AG04449 (cell line): ENCODE measurements at places on chromosomes 5 and 9.

- no peak for DNase-seq
These were observed 8.1 kb upstream of the SLC2A8 start for GRCh38 chr9:127388856-127389238.

DNA sequence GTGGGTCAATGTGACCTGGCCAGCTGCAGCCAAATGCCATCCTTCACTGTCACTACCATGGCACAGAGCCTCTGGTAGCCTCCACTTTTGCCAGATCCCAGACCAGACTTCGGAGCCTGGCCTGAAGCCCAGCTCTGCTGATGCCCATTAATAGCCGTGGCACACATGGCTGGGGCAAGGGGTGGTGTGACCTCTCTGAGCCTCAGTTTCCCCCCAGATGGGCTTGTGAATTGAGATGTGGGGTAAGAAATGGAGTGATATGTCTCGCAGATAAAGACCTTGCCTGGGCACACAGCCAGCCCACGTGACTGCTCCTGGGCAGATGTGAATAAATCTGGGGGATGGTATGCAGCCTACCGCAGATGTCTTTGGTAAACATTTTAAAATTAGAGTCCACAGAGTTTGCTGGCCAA lies 13.9 kb downstream of the SUSD3 start:
- DNase-seq: peak; percentile 4

DNA sequence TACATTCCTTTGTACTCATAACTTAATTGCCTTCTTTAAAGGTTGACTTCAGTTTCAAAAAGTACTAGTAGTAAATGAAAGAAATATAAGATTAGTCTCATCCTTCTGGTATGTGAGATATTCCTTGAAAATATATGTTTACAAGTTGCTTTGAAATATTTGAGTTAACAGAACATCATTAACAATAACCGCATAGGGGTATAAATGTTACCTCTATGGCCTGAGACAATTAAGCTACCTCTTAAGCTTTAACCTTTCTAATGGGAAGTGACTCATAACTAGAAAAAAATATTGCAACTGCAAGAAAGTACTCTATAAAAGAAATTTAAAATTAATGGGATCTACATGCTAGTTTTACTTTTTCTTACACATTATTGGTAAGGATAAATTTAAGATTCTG lies 399.0 kb downstream of the CDH10 start:
- no peak for DNase-seq

- no peak for DNase-seq
These were observed 219.4 kb upstream of the TLE4 start for GRCh38 chr9:79352322-79352721.

- DNase-seq: no peak
These were observed 9.5 kb upstream of the GGTA1 start for GRCh38 chr9:121509180-121509579.

DNA sequence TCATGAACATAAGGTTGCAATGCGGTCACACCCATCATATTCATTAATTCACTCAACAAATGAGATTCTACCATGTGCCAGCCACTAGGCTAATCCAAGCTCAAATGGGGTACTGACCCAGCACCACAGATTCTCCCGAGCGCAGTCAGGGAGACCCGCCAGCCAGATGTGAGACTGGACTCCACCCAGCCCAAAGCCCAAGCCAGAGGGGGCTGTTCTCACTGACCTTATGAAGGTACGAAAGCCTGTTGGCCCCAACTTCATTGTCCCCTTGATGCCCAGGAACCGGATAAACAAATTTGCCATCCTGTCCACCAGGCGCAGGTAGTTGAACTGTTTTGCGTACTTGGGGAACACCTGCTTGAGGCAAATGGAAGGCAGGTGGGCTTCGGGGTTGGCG lies 218.8 kb downstream of the DAB2IP start:
- DNase-seq: no peak

DNA sequence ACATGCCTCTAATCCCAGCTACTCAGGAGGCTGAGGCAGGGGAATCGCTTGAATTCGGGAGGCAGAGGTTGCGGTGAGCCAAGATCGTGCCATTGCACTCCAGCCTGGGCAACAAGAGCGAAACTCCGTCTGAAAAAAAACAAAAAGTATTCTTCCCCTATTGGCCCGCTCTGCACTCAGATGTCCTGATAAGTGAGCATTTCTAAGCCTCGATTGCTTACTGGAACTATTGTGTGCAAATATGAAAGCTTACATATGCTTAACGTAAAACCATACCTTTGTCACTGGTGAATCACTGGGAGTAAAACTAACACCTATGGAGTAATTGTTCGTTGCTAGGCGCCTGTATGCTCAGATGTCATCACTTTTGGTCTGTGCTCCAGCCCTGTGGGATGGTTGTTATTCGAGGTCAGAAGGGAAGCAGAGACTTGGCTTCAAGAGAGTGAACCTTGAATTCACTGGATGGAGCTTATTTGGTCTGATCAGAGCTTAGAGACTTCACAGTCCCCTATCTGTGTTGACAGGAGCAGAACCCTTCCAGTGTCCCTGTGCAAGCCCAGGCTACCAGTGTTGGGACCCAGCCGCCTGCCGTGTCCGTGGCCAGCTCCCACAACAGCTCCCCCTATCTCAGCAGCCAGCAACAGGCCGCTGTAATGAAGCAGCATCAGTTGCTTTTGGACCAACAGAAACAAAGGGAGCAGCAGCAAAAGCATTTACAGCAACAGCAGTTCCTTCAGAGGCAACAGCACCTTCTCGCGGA lies 25.3 kb upstream of the LTC4S start:
- DNase-seq: no peak

- DNase-seq: peak; percentile 40
These were observed 289.4 kb downstream of the EFNA5 start for GRCh38 chr5:107381189-107381856.

GRCh38 chr5:133842846-133843611 lies 125.4 kb downstream of the C5orf15 start:
- DNase-seq: no peak

DNA sequence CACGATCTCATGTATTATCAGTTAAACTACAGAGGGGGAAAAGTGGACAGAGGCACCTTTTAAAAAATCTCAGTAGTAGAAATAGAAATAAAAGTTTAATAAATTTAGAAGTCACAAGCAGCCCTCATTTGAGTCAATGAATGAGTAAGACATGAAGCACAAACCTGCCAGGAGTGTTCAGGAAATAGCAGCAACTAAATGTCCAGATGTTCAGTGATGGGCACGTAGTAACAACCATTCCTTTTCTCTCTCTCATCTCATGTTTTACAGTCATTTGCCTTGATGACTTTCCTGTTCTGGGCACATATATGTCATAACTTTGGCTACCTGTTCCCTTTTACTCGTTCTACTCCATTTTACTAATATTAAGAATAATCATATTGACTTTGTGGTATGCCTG lies 17.7 kb downstream of the ISOC1 start:
- DNase-seq: no peak

DNA sequence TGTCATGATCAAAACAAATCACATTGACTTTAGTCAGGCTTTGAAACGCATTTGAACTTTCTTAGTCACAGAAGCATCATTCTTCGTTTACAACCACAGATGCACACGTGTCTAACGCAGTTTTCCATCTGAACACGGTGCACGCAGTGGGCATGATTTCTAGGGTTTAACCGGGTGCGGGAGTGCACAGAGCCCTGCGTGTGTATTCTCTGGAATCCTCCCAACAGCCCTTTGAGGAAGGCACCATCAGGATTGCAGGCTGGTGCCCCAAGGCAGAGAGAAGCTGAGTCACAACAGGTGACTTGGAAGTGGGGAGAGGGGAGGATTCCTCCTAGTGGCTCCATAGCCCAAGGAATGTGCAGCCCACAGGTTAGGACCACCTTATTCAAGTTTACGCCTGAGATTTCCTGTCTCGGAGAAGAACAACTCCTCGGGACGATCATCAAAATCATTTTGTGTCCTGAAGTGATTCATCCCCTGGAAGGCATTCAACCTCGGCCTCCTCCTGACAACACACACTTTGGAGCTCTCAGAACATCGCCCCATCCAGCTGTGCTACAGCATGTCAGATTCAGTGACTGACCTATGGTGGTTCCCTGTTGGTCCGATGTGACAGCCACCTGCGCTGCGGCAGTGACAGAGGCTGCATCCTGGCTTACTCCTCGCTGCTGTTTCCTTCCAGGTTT lies 13.1 kb downstream of the ROPN1L start:
- DNase-seq: no peak

GRCh38 chr9:107224252-107224651 lies 58.8 kb upstream of the RAD23B start:
- DNase-seq: no peak

DNA sequence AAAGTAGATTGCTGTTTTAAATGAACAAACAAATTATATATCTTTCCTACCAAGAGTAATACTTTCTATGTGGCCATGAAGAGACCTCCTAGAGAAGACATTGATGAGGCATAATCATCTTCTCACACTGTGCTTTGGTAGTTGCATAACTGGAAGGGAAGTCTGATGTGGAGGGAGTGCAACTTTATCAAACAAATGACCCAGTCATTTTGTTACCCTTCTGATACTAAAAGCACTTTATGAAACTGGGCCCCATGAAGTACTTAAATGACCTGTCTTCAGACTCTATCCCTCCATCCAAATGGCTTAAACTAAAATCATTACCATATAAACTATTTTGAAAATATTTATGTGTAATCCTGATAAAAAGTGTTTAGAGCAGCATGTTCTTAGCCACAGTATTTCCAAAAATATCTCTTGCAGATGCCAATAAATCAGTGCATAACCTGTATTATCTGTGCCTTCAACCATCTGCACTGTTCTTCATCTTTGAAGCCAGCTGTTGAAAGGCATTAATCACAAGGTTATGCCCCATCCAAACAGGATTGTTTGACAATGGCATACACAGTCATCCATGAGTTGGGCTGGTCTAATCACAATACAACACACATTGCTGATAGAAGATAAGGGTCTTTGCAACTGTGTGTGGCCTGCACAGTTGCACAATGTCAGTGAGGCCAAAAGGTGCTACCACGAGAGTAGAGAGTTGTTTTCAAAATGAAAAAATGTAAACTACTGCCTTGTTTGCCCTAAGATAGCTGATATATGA lies 31.9 kb upstream of the MIER3 start:
- DNase-seq: no peak

GRCh38 chr5:160434022-160434531 lies 12.4 kb downstream of the PTTG1 start:
- no peak for DNase-seq

GRCh38 chr5:14727428-14727865 lies 62.9 kb downstream of the OTULIN start:
- no peak for DNase-seq

GRCh38 chr5:5105531-5105930 lies 34.6 kb upstream of the ADAMTS16 start:
- no peak for DNase-seq

- DNase-seq: no peak
These were observed 110.8 kb upstream of the SLC1A3 start for GRCh38 chr5:36495611-36496010.

DNA sequence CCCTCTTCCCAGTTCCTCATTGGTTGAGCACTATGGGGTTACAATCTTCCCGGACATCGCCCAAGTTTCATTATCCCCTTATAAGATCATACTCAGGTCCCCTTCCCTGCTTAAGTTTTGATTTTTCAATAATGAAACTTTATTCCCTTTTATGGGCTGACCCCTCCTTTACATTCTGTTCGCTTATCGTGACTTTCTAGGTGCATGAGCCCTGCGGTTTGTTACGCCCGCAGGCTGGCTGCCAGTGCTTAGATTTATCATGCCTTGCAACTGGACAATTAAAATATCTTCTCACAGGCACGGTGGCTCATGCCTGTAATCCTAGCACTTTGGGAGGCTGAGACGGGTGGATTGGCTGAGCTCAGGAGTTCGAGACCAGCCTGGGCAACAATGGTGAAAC lies 127.9 kb upstream of the FER start:
- no peak for DNase-seq

- no peak for DNase-seq
These were observed 39.0 kb upstream of the NSMF start for GRCh38 chr9:137497921-137498719.

DNA sequence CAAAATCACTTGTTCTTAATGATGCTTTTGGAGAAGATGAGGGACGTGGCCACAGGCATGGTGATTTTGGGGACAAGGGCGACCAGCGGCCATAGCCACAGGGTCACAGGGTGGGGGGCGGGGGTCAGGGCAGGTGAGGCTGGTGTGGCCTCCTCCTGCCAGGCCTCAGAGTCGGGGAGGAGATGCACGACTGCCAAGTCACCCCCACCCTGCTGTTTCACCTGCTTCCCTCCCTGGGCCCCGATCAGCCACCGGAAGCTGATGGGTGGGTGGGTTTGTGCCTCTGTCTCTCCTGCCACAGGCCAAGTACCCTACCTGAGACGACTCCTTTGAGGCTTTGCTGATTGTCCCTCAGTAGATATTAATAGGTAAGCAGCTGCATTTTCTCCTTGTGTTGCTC lies 199.3 kb downstream of the PAX5 start:
- DNase-seq: no peak

DNA sequence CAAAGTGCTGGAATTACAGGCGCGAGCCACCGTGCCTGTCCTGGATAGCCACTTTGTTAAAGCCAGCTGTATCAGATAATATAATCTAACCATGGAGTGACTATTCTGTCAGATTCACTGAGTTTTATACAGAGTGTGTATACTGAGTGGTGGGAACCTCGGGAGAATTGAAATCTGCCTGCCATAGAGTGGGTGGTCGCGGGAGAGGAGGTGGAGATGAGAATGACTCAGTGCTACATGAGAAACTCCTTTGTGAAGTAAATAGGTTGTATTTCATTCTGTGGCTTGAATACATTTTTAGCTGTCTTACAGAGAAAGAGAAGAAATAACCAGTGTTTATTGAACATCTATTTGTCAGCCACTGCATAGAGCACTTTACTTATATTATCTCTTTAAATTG lies 26.4 kb downstream of the ATP6V0E1 start:
- DNase-seq: no peak

- peak; percentile 51 for DNase-seq
These were observed 11.5 kb downstream of the PRRC2B start for GRCh38 chr9:131405428-131405827.

GRCh38 chr9:7370988-7371387 lies 428.6 kb downstream of the DMAC1 start:
- no peak for DNase-seq

DNA sequence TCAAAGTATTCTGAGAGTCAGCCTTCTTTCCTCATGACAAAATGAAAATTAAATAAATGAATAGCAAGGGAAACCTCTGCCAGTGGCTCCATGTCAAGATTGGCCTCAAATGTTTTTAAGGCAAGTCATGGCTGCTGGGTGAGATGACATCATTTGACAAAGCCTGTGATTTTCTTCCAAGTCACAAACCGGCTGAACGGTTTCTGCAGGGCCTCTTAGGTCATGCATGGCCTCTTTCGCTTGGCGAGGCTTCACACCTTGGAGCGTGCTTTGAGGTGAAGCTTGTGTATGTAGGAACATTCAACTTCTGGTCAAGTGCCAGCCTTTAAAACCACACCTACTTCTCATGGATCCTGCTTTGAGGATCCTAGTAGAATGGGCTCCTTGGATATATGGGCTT lies 161.0 kb upstream of the ZNF618 start:
- peak; percentile 17 for DNase-seq

DNA sequence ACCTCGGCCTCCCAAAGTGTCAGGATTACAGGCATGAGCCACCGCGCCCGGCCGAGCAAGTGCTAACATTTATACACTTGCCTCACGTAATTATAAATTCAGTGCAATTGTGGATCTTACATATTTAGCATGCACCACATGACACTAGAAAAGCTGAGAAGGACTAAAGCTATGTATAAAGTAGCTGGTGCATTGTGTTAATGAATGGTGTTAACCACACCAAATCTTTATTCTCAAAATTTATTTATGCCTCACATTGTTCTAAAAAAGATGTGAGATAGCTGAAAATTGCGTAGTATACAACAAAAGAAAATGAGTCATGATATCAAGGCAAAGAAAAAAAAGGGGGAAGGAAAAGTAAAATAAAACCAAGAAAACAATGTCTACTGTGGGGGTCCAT lies 54.8 kb downstream of the GDA start:
- DNase-seq: no peak

- DNase-seq: no peak
These were observed 42.2 kb upstream of the FCN1 start for GRCh38 chr9:134959971-134960310.
